KG1 (cell line): ENCODE measurements at places on chromosomes 2 and 18.

- no peak for DNase-seq
These were observed 50.9 kb upstream of the SPATS2L start for GRCh38 chr2:200255549-200255948.

GRCh38 chr2:111618226-111618977 is 265.6 kb downstream of the ANAPC1 start:
- DNase-seq, result no peak

- no peak for DNase-seq
These were observed 114.0 kb downstream of the CYP26B1 start for GRCh38 chr2:72033636-72034035.

DNA sequence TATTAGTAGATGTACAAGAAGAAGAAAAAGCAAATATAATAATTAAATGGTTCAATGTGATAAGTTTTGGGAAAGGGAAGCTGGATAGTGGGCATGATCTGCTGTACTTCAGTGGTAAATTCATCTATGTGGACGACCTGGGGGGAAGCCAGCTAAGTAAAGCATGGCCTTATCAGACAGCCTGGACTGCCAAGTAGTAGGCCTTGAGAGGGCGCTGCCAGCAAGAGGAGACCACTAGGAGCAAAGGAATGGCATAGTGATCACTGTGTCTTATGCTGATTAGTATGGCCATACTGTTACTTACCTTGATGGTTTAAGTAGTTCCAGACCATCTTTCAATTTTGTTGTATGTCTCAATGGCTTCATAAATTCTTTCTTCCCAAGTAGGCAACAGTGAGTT is 287.6 kb downstream of the SETBP1 start:
- no peak for DNase-seq
